Panc1 (cell line): ENCODE measurements at places on chromosomes 4 and X. TPM values are rescaled to one million over a fixed set of nuclear protein-coding genes. Genes with fewer than 3 reads are reported as not detected.

- no peaks in the 10 kb centered on the region for H3K4me1 ChIP-seq
- no peak overlapping the region for H3K27ac ChIP-seq
- H3K36me3 ChIP-seq = no peaks in the 10 kb centered on the region
- no peaks in the 10 kb centered on the region for H3K27me3 ChIP-seq
Observed at GRCh38 chr4:30460818-30461217, 259.4 kb upstream of the PCDH7 start.

DNA sequence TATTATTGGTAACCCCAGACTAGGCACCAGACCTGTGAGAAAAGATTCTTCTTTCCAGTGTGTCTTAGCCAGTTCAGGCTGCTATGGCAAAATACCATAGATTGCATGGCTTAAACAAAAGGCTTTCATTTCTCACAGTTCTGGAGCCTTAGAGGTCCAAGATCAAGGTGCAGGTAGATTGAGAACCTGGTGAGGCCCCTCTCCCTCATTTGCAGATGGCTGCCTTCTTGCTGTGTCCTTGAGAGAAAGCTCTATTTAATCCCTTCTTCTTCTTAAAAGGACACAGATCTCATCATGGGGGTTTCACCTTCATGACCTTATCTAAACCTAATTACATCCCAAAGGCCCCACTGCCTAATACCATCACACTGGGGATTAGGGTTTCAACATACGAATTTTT lies 3.5 kb upstream of the PDLIM3 start:
- no peak overlapping the region for H3K4me3 ChIP-seq
- H3K27ac ChIP-seq = no peak overlapping the region
- H3K36me3 ChIP-seq = no peaks in the 10 kb centered on the region

DNA sequence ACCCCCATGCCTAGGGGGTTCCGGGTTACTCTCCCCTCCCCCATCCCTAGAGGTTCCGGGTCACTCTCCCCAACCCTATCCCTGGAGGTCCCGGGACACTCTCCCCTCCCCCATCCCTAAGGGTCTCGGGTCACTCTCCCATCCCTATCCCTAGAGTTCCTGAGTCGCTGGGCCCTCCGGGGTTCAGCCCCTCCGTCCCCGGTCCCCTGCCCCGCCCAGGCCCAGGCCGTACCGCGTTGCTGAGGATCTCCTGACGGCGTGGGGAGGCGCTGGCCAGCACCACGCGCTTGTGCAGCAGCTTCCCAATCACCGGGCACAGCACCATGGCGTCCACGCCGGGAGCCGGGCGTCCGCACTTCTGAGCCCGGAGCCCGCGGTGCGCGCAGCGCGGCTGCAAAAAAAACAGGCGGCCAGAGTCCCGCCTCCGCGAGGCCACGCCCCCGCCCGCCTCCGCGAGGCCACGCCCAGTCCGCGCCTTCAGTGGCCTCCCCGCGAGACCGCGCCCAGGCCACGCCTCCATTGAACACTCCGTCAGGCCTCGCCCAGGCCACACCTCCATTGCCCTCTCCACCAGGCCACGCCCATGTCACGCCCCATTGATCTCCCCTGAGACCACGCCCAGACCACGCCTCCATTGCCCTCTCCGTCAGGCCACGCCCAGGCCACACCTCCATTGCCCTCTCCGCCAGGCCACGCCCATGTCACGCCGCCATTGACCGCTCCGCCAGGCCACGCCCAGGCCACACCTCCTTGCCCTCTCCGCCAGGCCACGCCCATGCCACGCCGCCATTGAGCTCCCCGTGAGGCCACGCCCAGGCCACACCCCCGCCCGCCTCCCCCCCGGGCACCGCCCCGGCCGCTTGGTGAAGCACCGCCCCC lies at the start of gene ASMTL:
Gene ASMTL (minus strand): TSS at position 394 of the 879 bp plus-strand sequence. CDS start 69 bp downstream, at position 325.
- peak; percentile 68 for DNase-seq
- peak within 1 kb of the TSS; percentile 57 for H3K4me3 ChIP-seq
- H3K27me3 ChIP-seq = no peaks in the 10 kb centered on the region

The PPP2R2C gene
- total RNA-seq = 26.7 TPM
